RKO (cell line): ENCODE measurements at places on chromosomes 7 and 10.

DNA sequence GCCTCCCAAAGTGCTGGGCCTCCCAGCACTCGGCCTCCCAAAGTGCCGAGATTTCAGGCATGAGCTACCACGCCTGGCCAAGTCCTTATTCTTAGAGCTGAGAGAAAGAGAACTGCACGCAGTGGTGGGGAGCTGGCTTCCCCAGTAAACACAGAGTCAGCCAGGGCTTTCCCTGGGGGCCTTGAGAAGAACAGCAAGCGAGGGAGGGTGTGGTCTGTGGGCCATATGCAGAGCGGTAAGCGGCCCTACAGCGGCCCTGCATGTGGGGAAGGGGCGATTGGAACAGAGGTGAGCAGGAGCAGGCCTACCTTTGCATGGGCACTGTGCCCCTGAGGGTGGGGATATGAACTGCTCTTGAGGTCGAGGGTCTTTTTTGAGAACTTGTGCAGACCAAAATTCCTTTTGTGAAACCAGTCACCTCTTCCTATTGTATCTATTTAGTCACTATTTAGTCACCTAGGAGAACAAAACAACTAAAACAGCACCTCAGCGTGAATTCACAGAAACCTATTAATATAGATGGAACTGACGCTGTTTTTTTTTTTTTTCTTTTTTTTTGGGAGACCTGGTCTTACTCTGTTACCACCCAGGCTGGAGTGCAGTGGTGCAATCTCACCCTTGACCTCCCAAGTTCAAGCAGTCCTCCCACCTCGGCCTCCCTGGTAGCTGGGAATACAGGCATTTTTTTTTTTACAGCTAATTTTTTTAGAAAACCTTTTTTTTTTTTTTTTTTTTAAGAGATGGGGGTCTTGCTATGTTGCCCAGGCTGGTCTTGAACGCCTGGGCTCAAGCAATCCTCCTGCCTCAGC is 36.9 kb upstream of the SH2D4B start:
- DNase-seq: no peak

- DNase-seq: no peak
Observed at GRCh38 chr7:55171157-55171556, 152.3 kb downstream of the EGFR start.

GRCh38 chr10:117503244-117504205 is 39.0 kb upstream of the EMX2 start:
- no peak for DNase-seq

DNA sequence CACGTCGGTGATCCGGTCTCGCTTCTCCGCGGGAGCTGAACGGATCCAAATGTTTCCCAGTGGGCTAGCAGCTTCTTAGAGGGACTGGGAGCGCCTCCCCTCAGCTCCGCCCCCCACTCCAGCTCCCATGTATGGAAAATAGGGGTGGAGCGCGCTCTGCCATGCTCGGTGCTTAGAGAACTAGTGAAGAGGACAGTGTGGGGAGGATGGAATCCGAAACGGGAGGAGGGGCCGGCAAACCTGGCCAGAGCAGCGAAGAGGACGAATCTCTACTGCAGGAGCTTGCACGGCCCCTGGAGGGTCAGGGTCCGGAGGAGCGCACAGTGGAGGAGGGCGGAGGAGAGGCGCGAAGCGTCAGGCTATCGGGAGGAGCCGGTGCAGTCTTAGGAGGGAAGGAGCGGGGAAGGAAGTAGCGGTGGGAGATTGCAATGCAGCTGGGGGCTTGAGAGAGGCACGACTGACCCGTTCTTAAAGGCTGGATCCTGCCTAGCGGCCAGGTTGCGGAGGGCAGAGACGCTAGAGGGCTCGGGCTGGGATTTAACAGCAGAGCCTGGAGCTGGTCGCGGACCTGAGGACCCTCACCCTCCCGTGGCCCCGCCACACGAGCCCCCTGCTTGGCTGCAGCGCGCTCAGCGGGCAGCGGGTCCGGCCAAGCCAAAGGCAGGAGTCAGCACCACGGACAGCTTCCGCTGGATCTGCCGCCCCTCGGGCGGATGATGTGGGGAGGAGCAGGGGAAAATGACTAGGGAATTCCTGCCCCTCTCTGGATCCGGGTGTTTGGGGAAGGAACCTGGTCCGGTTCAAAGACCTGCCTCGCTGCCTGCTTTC is at the start of gene PRLHR:
Gene PRLHR (minus strand): TSS at position 51 of the 828 bp plus-strand sequence. CDS start 404 bp downstream, outside the sequence.
- no peak for DNase-seq

DNA sequence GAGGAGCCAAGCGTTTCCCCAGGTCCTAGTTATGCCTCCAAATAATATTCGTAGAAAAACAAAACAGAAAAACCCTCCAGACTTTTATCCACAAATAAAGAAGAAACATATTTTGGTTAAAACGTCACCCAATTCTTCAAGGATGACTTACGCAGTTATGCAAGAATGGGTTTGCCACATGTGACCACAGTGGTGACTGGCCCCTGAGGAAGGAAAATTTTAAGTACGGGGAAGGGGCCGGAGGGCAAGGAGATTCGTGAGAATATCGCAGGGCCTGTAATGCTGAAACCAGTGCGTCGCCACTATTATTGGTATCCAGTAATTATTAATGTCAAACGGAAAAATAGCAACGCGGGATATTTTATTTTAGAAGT is 537 bp upstream of the MRPS24 start:
- DNase-seq: peak; percentile 90
